Activated CD8-positive, alpha-beta T cell treated with anti-CD3 and anti-CD28 coated beads for 36 hours (primary cell): ENCODE measurements at places on chromosomes 1 and 21. TPM values are rescaled to one million over a fixed set of nuclear protein-coding genes. Genes with fewer than 3 reads are reported as not detected.
A peak's percentile ranks its signal among the peaks of the same experiment; 100 is the strongest.

The FRRS1 gene
- 4.2 TPM for total RNA-seq

The SLAMF8 gene
- 0.54 TPM for total RNA-seq

The CD5L gene
- not detected for total RNA-seq

The UTS2 gene
- total RNA-seq, result not detected

The SPSB1 gene
- 1.5 TPM for total RNA-seq

The TSPAN1 gene
- total RNA-seq, result not detected

The LYSMD1 gene
- 4.5 TPM for total RNA-seq

The RNU1-4 gene
- total RNA-seq, result 1,043 TPM

The NCF2 gene
- 4.7 TPM for total RNA-seq

The REG4 gene
- 9.9 TPM for total RNA-seq

The KDM5B gene
- 60.3 TPM for total RNA-seq

DNA sequence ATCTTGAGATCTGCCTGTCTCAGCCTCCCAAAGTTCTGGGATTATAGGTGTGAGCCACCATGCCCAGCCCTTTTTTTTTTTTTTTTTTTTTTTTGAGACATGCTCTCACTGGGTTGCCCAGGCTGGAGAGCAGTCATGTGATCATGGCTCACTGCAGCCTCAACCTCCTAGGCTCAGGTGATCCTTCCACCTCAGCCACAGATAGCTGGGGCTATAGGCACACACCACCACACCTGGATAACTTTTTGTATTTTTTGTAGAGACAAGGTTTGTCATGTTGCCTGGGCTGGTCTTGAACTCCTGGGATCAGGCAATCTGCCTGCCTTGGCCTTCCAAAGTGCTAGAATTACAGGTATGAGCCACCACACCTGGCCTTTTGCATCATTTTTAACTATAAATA is 17.7 kb upstream of the PRRC2C start:
- no peak overlapping the region for H3K4me3 ChIP-seq
- H3K4me1 ChIP-seq, result no peaks in the 10 kb centered on the region
- no peaks in the 10 kb centered on the region for H3K27me3 ChIP-seq

DNA sequence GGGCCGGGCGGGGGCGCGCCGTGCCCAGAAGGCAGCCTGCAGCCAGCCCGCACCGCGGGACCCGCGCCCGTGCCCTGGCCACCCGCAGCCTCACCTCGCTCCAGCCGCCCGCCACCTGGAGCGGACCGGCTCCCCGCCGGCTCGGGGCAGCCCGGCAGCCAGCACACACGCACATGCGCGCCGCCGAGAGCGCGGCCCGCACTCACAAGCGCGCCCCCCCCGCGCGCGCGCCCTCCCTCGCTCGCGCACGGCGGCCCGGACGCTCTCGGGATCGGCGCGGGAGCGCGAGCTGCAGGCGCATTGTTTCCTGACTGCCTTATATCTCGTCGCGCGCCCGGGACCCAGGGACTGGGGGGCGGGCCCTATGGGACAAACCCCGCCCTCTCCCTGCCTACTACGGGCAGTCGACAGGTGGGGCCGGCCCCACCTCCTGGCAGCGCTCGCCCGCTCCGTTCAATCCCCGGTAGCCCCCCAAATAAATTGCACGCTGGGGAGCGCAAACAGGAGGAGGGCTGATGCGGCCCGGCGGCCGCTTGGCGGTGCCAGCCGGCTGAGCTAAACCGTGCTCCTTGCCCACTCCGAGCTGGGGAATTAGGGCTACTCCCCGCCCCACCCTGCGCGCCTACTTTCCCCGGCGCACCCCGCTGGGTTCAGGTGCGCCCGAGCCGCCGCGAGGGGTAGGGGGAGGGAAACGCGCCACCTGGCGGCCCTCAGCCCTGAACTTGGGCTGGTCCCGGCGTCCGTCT is at the start of gene MYCL:
Gene MYCL, minus strand, starts transcription at position 204 of the 746 bp plus-strand sequence. CDS start 483 bp downstream, outside the sequence.
- H3K27me3 ChIP-seq, result peaks cover 55% of the 10 kb centered on the region
- DNase-seq, result peak; percentile 85
- no peaks in the 10 kb centered on the region for H3K36me3 ChIP-seq
- H3K4me3 ChIP-seq, result peak within 1 kb of the TSS; percentile 70
- no peaks in the 10 kb centered on the region for H3K4me1 ChIP-seq
- no peak within 1 kb of the TSS for H3K27ac ChIP-seq

DNA sequence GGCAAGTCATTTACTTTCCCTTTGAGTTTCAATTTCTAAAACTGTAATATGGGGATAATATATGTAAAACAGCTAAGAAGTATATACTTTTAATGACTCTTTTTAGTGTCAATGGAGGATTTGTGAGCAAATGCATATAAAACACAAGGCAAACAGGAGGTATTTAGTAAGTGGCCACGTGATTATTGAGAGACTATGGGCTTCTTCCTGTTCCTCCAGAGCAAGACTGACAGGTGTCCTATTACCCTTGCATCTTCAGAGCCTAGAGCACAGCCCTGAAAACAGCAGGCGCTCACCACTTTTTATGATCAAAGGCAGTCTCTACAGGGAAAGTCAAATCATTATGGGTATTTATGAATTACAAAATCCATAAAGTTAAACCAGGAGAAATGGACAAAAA is 941 bp upstream of the ROR1 start:
- H3K4me1 ChIP-seq, result peaks cover 12% of the 10 kb centered on the region
- peak overlapping the region; percentile 52 for H3K4me3 ChIP-seq
- no peak overlapping the region for H3K27ac ChIP-seq
- H3K36me3 ChIP-seq, result no peaks in the 10 kb centered on the region
- DNase-seq, result no peak
- H3K27me3 ChIP-seq, result peaks cover 48% of the 10 kb centered on the region

GRCh38 chr1:182984621-182985020 is 31.7 kb upstream of the SHCBP1L start:
- H3K4me1 ChIP-seq, result no peaks in the 10 kb centered on the region
- peaks cover 9% of the 10 kb centered on the region for H3K27me3 ChIP-seq
- no peak overlapping the region for H3K27ac ChIP-seq
- no peak overlapping the region for H3K4me3 ChIP-seq
- no peak for DNase-seq

DNA sequence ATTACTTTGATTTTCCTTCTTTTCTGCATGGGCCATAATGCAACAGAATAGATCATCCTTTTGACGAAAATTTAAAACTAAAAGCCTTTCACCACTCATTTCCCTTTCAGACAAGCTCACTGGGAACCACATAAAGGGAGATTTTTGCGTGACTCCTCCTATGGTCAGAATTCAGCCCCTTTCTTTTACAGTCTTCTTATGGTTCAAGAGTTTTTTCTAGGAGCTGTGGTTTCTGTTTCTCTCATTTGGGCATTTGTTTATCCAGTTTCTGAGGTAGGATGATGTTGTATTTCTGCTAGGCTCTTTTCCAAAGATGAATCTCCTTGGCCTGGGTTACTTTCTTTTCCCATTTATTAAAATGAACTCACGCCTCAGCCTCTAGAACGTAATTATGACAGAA is 16.9 kb downstream of the RGS1 start:
- peaks cover 4% of the 10 kb centered on the region for H3K27me3 ChIP-seq
- H3K36me3 ChIP-seq, result no peaks in the 10 kb centered on the region
- no peak overlapping the region for H3K27ac ChIP-seq
- no peak overlapping the region for H3K4me3 ChIP-seq
- peaks cover 4% of the 10 kb centered on the region for H3K4me1 ChIP-seq

DNA sequence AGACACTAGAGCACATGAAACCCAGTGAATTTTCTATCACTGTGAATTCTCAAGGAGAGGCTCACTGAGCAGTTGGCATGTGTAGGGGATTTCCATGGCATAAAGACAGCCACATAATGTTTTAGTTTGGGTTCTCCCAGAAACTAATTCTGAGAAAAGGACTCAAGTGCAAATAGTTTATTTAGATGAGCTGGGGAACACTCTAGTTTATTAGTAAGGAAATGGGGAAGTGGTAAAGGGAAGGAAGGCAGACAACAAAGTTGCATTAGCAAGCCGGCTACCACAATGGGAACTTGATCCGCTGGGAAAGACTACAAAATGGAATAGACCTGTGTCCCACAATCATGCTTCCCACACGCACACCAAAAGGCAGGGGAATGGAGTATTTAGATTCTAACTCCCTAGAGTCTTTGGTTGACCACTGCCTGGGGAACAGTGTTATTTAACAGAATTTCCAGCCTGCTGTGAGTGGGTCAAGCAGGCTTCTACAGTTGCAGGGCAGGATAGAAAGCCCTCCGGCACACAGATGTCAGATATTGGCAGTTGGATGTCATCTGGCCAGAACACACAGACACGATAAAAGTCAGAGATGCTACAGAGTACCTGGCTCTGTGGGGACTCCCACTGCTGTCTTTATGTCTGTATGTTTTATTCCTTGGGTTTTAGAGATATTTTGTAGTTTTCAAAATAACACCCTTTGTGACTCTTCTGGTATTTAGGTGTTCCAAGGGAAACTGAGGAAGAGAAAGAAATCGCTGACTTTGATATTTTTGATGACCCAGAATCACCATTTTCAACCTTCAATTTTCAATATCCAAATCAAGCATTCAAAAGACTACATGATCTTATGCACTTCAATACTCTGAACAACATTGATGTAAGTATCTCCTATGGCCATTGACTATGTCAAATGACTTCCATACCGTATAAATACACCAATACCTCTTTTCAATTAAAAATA is 150.1 kb downstream of the PLA2G4A start:
- no peak overlapping the region for H3K27ac ChIP-seq

GRCh38 chr1:200437556-200438203 is 27.8 kb upstream of the ZNF281 start:
- no peak for DNase-seq
- H3K4me3 ChIP-seq, result peak overlapping the region; percentile 38
- no peaks in the 10 kb centered on the region for H3K27me3 ChIP-seq
- H3K36me3 ChIP-seq, result no peaks in the 10 kb centered on the region
- peak overlapping the region; percentile 66 for H3K27ac ChIP-seq
- H3K4me1 ChIP-seq, result peaks cover 23% of the 10 kb centered on the region

DNA sequence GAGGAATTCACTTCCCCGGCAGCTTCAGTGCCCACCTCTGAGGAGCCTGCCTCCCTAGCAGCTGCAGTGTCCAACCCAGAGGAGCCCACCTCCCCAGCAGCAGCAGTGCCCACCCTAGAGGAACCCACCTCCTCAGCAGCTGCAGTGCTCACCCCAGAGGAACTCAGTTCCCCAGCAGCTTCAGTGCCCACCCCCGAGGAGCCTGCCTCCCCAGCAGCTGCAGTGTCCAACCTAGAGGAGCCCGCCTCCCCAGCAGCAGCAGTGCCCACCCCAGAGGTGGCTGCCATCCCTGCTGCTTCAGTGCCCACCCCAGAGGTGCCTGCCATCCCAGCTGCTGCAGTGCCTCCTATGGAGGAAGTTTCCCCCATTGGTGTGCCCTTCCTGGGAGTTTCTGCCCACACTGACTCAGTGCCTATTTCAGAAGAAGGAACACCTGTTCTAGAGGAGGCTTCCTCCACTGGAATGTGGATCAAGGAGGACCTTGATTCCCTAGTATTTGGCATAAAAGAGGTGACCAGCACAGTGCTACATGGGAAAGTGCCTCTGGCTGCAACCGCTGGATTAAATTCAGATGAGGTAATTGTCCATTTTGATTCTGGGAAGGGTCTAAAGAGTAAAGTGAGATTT is 77.4 kb upstream of the BMP8A start:
- peaks cover 46% of the 10 kb centered on the region for H3K4me1 ChIP-seq
- H3K36me3 ChIP-seq, result peaks cover 17% of the 10 kb centered on the region
- DNase-seq, result no peak
- no peaks in the 10 kb centered on the region for H3K27me3 ChIP-seq
- no peak overlapping the region for H3K4me3 ChIP-seq

GRCh38 chr1:88701275-88701674 is 17.2 kb downstream of the PKN2 start:
- H3K4me1 ChIP-seq, result peaks cover 34% of the 10 kb centered on the region
- H3K27me3 ChIP-seq, result no peaks in the 10 kb centered on the region
- H3K27ac ChIP-seq, result no peak overlapping the region
- peaks cover 14% of the 10 kb centered on the region for H3K36me3 ChIP-seq
- H3K4me3 ChIP-seq, result no peak overlapping the region

DNA sequence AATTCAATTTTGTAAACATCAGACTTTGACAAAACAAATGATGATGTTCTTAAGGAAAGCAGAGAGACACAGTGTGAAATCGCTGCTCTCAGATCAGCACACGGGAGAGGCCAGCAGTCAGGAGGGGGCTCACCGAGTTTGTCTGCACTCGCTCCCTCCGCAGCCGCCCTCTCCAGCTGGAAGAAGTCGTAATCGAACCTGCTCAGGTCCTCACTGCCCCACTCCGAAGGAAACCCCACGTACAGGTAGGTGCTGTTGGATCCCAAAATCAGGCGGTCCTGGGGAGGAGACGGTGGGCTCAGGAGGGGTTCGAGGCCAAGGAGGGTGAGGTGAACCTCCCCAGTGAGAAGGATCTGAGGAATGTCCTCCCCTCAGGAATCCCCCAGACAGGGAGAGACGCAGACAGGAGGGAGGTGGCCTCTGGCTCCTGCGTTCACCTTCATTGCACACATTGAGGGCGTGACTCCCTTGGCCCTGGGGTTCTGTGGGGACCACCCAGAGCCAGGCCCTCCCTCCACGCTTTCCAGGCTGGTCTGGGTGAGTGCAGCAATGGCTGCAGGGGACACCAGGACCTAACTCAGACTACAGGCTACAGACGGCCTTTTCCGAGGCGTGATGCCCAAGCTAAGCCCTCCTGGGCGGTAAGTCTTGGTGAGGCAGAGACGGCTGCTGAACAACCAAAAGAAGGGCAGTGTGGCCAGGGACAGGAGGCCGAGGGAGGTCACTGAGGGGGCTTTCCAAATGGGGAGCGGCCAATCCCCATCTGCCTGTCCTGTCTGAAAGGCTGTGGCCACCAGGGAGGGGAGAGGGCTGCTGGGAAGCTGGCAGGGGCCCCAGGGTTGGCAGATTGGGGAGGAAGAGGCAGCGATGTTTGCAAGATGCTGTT is 65.5 kb downstream of the SCCPDH start:
- H3K4me1 ChIP-seq, result peaks cover 9% of the 10 kb centered on the region
- H3K4me3 ChIP-seq, result peak overlapping the region; percentile 36

DNA sequence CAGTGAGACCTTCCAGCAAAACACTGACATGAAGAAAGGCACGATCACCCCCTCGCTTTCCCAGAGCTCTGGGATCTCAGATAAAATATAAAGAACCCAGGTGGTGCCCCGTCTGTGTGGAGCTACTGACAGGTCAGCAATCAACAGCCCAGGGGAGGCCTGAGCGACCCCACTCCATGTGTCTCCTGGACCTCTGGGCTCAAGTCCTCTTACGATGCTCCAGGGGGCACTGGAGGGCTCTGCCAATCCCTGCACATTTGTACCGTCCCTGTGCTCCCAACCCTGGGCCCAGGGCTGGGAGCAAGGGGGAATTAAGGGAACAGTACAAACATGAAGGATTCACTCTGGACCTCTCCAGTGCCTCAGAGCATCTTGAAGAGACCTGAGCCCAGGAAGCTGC is 12.5 kb downstream of the S100A7A start:
- H3K27ac ChIP-seq, result no peak overlapping the region
- H3K4me3 ChIP-seq, result no peak overlapping the region
- H3K36me3 ChIP-seq, result no peaks in the 10 kb centered on the region
- DNase-seq, result no peak
- H3K27me3 ChIP-seq, result peaks cover 8% of the 10 kb centered on the region
- no peaks in the 10 kb centered on the region for H3K4me1 ChIP-seq

DNA sequence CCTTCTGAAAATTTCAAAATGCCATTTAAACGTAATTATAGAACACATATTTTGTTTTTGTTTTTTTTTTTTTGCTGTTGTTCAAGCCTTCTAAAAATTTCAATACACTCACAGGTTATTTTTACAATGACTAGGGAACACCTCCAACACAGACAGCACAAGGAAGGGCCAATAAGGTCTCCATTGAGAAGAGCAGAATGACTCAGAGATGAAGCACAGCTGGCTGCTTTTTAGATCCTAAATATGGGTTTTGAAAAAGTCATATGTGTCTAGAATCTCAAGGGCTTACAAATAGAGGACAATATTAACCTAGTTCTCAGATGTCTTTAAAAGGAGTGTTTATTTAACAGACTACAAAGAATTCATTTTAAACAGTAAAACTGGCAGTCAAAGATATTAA is 104.6 kb downstream of the NEGR1 start:
- no peak overlapping the region for H3K27ac ChIP-seq
- peaks cover 2% of the 10 kb centered on the region for H3K27me3 ChIP-seq
- no peak for DNase-seq
- no peaks in the 10 kb centered on the region for H3K4me1 ChIP-seq
- no peak overlapping the region for H3K4me3 ChIP-seq
- H3K36me3 ChIP-seq, result no peaks in the 10 kb centered on the region
